ENCODE measurements at places on chromosomes 7 and 10.

DNA sequence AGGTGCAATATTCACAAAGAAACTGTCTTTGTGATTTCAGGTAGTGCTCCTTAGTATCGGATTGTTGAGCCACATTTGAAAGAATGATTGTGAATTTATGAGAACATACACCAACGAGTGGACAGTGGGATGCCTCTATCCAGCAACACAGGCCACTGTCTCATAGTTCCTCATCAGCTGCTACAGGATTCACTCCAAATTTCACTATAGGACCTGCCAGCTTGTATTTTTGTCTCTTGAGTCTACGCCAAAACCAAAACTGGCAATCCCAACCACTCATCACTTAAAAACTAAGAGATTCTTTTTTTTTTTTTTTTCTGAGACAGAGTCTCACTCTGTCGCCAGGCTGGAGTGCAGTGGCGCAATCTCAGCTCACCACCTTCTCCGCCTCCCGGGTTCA is 964.5 kb downstream of the CNTNAP2 start:
- no peak for DNase-seq

DNA sequence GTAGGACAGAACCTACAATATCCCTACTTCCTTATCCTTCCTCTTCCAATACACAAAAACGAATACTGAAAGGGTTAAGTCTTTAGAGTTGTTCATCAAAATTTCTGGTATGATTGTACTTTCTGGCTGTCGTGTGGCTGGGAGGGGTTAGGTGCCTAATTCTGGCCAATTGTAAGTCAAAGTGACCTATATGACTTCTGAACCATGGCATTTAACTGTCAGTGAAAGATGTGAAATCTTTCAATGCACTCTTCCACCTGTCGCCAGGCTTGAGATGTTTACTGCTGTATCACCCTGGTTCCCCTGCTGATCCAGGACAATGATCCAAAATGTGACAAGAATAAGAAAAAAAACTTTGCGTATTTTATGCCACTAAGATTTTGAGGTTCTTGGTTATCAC is 20.8 kb downstream of the EPC1 start:
- no peak for DNase-seq

- no peak for DNase-seq
Observed at GRCh38 chr10:80658068-80658467, 120.4 kb downstream of the SH2D4B start.

- no peak for DNase-seq
Observed at GRCh38 chr7:21603972-21604749, 61.3 kb downstream of the DNAH11 start.

- DNase-seq = peak; percentile 94
Observed at GRCh38 chr7:108455998-108456677, at the start of gene NRCAM. TSS of gene NRCAM (minus strand) at chr7:108456436. CDS start at chr7:108240064, 216,372 bp downstream.

DNA sequence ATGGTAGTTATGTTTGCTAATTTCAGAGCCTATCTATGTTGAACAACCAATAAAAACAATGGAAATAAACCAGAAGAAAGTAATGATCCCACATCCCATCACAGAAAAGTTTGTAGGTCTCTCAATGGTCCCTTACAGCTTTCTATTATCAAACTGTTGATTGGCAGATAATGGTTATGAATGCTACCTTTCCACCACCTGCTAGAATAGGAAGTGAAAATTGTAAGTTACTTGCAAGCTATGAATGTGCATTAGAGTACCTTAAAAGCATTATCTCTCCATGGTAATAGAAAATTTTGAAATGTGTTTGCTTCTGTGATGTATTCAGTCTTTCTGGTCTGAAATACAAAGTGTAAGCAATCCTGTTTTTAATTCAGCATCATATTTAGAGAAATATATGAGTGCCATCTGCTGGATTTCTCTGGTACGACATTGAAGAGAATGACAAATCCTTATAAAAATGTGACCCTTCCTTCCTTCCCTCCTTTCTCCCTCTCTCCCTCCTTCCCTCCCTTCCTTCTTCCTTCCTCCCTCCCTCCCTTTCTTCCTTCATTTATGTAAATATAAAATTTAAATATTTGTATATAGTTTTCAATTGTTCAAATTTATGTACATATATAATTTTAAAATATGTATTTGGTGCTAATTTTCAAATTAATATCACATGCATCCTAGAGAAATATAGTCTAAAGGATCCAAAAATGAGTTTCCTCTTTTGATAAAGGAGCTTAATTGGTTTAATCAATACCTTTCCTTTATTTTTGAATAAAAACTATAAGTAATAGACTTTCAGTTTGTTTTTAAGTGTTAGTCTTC is 41.4 kb upstream of the PNLIPRP3 start:
- no peak for DNase-seq
